Activated CD4-positive, alpha-beta T cell treated with anti-CD3 and anti-CD28 coated beads, Interleukin-2, amount 50 U/mL, for 1 hour (primary cell): ENCODE measurements at places on chromosomes 7 and 10.

GRCh38 chr7:37659971-37660565 is 23.5 kb upstream of the GPR141 start:
- no peak for DNase-seq

GRCh38 chr7:126022452-126022851 is 1092.8 kb upstream of the POT1 start:
- no peak for DNase-seq

DNA sequence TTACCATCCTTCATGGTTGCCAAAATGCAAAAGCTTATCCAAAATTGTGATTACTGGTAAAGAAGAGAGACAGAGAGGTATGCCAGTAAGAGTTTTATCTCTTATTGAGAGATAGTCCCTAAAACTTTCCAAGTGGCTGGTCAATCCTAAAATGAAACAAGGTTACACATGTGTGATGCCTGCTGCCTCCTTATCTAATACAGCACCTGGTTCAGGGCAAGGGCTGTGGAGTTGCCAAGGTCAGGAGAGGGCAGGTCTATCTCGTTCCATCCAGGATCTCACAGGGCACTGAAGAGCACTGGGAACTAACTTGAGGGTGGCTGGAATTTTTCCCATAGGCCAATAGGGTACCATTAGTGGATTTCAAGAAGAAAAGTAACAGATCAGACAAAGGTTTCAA is 18.3 kb downstream of the VOPP1 start:
- no peak for DNase-seq

GRCh38 chr7:79096361-79096805 is 357.1 kb downstream of the MAGI2 start:
- DNase-seq = no peak

- no peak for DNase-seq
Observed at GRCh38 chr10:124671486-124672075, 72.6 kb downstream of the FAM53B start.

- peak; percentile 48 for DNase-seq
Observed at GRCh38 chr10:77832238-77832637, 94.3 kb downstream of the DLG5 start.

- no peak for DNase-seq
Observed at GRCh38 chr10:73653701-73654100, 2.1 kb downstream of the SYNPO2L start.

- DNase-seq = no peak
Observed at GRCh38 chr10:130128062-130128781, 8.0 kb upstream of the GLRX3 start.

- DNase-seq = no peak
Observed at GRCh38 chr10:24935504-24936292, 16.7 kb downstream of the PRTFDC1 start.

- no peak for DNase-seq
Observed at GRCh38 chr7:132475669-132476116, 100.6 kb downstream of the PLXNA4 start.

DNA sequence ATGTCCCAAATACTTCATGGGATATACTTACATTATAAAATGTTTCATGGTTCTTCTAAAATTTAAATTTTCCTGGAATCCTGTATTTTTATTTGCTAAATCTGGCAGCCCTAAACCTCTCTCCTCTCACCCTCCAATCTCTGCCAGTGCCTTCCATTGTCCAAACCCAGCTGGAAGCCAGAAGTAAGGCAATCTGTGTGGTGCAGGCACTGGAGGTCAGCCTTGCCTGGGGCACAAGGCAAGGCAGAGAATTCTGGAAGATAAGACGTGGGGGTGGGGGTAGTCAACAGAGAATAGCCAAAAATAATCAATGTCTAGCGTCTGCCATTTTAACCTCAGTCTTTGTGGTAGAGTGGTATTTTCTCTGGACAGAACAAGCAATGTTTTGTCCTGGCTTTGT is 381.7 kb downstream of the GPAM start:
- no peak for DNase-seq

- no peak for DNase-seq
Observed at GRCh38 chr7:79647711-79648110, 194.2 kb upstream of the MAGI2 start.

DNA sequence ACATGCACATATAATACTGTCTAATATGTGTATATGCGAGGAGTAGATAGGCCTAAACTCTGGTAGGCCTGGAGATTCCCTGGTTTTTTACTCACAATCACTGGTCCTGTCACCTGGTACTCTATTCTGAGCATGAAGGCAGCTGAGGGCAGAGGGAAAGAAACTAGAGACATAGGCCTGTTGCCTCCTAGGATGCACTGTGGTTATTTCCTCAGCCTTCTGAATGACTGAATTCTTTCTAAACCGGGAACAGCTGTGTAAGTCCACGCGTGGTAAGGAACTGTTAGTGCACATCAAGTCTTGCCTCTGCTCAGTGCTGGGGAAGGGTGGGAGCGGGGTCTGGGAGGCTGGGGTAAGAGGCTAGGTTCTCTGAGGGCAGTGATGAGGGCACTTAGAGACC is 7.7 kb downstream of the KAZALD1 start:
- no peak for DNase-seq

GRCh38 chr10:30231071-30231652 is 117.9 kb downstream of the MTPAP start:
- no peak for DNase-seq

- no peak for DNase-seq
Observed at GRCh38 chr7:40324914-40325313, 190.1 kb downstream of the SUGCT start.

DNA sequence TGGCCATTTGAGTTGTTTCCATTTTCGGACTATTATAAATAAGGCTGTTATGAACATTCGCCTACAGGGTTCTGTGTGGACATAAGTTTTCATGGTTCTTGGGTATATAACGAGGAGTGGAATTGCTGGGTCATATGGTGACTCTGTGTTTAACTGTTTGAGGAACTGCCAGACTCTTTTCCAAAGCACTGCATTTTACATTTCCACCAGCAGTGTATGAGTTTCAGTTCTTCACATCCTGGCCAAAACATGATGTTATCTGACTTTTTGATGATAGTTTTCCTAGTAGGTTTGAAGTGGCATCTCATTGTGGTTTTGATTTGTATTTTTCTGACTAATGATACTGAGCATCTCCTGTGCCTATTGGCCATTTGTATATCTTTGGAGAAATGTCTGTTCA is 5.4 kb downstream of the SUV39H2 start:
- no peak for DNase-seq

- DNase-seq = no peak
Observed at GRCh38 chr7:66352071-66352470, 146.9 kb downstream of the TPST1 start.

DNA sequence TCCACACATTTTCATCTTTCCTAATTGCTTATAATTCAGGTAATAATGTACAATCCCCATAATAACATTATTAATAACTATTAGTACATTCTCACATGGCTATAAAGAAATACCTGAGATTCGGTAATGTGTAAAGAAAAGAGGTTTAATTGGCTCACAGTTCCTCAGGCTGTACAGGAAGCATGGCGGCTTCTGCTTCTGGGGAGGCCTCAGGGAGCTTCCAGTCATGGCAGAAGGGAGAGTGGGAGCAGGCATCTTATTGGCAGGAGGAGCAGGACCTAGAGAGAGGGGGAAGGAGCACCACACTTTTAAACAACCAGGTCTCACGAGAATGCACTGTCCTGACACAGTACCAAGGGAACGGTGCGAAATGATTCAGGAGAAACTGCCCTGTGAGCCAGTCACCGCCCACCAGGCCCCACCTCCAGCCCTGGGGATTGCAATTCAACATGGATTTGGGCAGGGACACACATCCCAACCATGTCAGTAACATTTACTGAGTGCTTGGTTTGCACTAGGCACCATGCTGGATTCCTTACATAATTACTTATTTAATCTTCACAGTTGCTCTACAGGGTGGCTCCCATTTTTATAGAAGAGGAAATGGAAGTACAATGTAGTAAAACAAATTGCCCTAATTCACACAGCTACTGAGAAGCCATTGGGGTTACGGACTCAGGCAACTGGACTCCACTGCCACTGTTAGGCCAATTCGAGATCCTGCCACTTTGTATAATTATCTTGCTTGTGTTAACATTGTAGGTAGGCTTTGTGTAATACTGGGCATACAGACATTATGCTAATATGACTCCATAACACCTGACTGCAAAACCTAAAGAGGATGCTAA is 8.7 kb upstream of the ESYT2 start:
- no peak for DNase-seq

DNA sequence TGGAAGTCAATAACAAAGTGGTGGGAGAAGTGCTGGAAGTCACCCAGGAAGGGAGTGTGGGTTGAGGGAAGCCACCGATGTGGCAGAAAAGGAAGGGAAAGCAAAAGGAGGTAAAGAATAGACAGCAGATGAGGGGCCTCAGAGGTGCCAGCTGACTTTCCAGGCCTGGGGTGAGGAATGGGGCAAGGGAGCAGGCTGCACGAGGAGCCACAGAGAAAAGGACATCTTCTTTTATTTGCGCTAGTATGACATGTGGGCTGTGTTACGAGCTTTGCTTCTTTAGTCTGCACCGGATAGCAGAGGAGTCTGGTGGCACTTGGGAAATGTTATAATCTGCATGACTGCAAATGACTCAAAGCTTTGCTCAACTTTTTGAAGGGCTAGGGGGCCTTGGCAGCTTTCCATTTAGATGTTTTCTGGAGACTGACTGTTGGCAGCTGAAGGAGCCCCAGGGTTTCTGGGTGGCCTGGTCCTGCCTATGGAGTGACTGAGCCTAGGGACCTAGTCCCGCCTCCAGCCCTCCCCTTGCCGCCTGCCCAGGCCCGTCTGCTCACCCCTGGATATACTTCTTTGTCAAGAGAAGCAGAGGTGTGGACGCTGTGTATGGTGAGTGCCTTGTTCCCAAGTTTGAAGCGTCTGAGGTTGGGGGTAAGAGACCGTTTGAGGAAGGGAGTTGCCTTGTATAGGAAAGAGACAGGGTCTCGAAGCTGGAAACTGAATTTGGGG is 5.1 kb downstream of the PRXL2A start:
- DNase-seq = no peak

DNA sequence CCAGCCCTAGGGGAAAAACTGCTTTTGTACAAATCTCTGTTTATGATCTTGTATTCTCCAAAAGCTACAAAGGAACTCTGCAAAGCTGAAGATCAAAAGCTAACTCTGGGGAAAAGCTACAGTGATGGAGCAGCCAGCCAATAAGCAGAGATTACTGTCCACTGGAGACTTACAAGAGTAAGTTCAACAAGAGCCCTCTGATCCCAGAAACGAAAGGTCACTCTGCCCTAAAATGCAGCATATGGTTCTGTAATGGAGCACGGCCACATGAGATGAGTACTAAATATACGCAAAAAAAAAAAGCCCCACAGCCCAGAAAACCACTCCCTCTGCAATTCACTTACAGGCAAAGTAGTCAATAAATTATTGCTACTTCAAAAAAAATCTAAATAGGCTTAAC is 60.1 kb downstream of the ERCC6 start:
- no peak for DNase-seq

DNA sequence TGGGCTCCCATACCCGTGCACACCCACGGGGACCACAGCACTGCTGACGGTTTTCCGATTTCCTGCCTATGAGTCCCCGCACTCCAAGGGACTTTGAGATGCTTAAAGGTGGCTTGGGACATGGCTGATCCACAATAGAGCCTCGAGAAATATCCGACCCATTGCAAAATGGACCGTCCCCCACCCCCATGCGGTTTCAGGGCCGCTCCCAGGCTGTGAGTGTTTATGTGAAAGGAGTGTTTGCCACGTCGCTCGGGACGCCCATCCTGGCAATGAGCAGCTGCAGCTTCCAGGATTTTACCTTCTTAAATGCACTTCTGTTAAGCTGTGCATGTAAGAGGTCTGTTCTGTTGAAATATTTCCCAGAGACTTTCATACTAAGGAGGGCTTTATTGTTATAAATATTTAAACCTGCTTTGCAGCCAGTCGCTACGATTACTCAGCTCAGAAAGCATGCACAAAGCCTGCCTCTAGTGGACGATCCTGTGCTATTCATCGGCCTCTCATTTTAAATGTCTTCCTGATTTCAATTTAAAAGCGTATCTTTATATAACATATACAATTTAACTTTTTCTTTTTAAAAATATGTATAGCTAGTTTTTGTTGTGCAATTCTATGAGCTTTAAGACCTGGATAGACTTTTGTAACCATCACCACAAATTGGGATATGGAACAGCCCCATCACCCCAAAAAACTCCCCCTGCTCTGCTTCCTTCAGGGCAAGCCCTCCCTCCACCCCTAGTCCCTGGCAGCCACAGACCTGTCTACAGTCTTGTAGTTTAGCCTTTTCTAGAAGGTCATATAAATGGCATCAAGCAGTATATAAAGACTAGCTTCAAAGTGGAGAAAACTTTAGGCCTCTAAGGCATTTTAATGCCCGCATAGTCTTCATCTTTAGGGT is 418.3 kb downstream of the PAXIP1 start:
- DNase-seq = no peak

GRCh38 chr7:38675494-38676106 is 44.4 kb upstream of the AMPH start:
- no peak for DNase-seq

GRCh38 chr7:22184549-22185199 is 172.3 kb downstream of the RAPGEF5 start:
- DNase-seq = no peak

GRCh38 chr10:77819210-77820112 is 107.1 kb downstream of the DLG5 start:
- DNase-seq = no peak

- no peak for DNase-seq
Observed at GRCh38 chr7:94481279-94481678, 28.3 kb upstream of the CASD1 start.

DNA sequence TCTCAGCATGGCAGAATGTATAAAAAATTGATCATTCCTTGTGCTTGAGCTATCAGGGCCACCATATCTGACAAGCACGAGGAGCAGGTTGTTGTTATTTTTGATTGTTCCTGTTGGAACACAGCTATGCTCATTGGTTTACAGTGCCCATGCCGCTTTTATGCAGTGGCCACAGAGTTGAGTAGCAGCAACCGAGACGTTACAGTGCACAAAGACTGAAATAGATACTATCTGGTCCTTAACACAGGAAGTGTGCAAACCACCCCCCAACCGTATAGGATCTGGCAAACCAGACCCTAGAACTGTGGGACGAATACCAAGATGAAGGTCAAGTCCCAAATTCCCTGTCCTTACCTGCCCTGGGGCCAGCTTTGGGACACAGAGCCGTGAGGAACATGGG is 216.6 kb downstream of the KLF6 start:
- DNase-seq = no peak

DNA sequence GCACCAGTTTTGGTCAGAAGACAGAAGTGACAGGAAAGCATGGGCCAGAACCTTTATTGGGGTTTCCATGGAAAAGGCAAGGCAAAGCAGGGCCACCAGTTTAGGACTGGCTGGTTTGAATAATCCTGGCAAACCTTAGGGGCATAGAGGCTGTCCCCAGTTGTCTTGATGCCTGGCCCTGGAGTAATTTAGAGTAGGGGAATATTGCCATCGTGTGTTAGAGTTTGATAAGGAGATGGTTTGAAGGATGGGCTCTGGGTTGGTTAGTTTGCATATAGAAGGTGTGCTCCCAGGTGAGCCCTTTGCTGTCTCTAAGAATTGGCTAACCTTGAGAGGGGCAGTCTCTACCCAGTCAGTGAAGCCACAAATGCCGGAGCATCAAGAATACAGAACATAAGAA is 79.6 kb downstream of the ZNF777 start:
- no peak for DNase-seq
